ENCODE measurements at places on chromosomes 4 and X. TPM values are rescaled to one million over a fixed set of nuclear protein-coding genes. Genes with fewer than 3 reads are reported as not detected.

Gene MAGED4
- total RNA-seq, result 22.2 TPM

DNA sequence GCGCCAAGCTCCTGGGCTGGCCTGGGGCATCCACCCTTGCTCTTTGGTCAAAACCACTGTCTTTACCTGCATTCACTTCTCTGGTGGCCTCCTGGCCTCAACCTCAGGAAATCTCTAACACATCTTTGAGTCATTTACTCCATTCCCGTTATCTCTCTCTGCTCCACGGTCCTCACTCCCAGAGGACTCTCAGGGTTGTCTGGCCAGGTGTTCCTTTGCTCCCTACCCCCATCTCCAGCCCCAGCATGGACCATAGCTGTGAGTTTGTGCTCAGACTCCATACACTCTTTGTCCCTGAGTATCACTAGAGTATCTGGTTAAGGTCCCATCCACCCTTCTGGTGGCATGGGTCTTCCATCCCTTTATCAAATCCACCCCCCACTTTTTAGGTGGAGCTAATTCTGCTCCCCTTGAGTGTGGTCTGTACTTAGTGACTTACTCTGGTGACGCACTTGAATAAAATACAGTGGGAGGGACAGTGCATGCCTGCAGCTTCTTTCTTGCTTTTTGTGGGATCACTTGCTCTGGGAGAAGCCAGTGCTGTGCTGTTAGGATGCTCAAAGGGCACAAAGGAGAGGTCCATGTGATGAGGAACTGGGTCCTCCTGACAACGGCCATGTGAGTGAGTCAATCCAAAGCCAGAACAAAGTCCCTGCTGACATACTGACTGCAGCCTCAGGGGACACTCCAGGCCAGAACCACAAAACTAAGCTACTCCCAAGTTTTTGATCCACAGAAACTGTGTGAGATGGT, 44.3 kb downstream of the IGFBP7 start:
- H3K27ac ChIP-seq, result no peak overlapping the region
- no peaks in the 10 kb centered on the region for H3K4me1 ChIP-seq
- no peak overlapping the region for H3K4me3 ChIP-seq
- no peaks in the 10 kb centered on the region for H3K27me3 ChIP-seq

- H3K4me1 ChIP-seq, result no peaks in the 10 kb centered on the region
- H3K36me3 ChIP-seq, result no peaks in the 10 kb centered on the region
- no peak for DNase-seq
These were observed 10.0 kb downstream of the KCNE5 start for GRCh38 chrX:109614951-109615350.

DNA sequence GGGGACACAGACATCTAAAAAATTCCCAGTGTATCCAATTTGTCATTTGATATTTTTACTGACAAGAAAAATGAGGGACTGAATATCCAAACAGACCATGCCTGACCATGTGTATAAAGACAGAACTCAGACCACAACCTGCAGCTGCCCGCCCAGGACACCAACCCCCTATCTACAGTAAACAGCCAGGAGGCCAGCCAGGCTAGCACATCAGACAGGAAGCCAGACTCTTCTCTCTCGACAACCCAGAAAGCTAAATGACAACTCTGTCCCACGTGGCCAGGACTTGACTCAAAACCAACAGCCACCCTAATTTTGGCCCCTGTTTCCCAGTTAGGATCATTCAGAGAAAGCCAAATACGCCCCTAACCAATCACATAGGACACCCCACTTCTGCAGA, 15.1 kb downstream of the AFAP1 start:
- H3K36me3 ChIP-seq, result no peaks in the 10 kb centered on the region
- DNase-seq, result no peak
- peaks cover 12% of the 10 kb centered on the region for H3K4me1 ChIP-seq
- H3K27ac ChIP-seq, result 0 out of 2 replicates have a peak overlapping the region, but pooled peaks have one; percentile 15
- no peak overlapping the region for H3K4me3 ChIP-seq

- DNase-seq, result no peak
- no peaks in the 10 kb centered on the region for H3K27me3 ChIP-seq
- H3K36me3 ChIP-seq, result no peaks in the 10 kb centered on the region
- no peak overlapping the region for H3K4me3 ChIP-seq
These were observed 209.1 kb downstream of the CBR4 start for GRCh38 chr4:168800926-168801325.

Gene CYSLTR1
- total RNA-seq, result not detected

GRCh38 chr4:173045571-173045970, 123.0 kb upstream of the GALNT7 start:
- no peaks in the 10 kb centered on the region for H3K36me3 ChIP-seq
- H3K27ac ChIP-seq, result no peak overlapping the region
- no peak for DNase-seq
- no peaks in the 10 kb centered on the region for H3K27me3 ChIP-seq

DNA sequence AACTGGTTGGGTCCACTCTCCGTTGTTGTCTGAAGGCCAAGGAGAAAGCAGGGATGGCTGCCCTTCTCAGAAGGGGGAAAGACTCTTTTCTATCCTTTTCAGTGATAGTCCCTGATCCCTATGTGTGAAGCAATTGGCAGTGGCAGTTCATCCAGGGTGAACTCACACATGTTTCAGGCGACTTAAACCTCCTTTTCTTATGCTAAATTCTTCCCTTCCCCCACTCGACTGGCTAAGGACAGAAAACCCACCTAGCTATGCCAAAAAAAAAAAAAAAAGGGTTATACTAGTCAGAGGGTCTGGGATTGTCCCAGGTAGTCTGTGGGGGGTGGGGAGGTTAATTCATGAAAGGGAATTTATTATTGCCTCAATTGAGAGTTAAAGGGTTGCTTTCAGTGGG, 12.2 kb upstream of the ZNF280C start:
- peaks cover 21% of the 10 kb centered on the region for H3K4me1 ChIP-seq
- peak; percentile 65 for DNase-seq
- peak overlapping the region; percentile 78 for H3K27ac ChIP-seq
- H3K27me3 ChIP-seq, result no peaks in the 10 kb centered on the region
- no peaks in the 10 kb centered on the region for H3K36me3 ChIP-seq

Gene TMEM150C
- 4.0 TPM for total RNA-seq

- H3K4me3 ChIP-seq, result no peak overlapping the region
- no peak for DNase-seq
- no peaks in the 10 kb centered on the region for H3K27me3 ChIP-seq
- no peak overlapping the region for H3K27ac ChIP-seq
These were observed 12.5 kb upstream of the CTSO start for GRCh38 chr4:155966171-155966570.

GRCh38 chr4:17635056-17635455, 20.6 kb downstream of the MED28 start:
- peaks cover 33% of the 10 kb centered on the region for H3K36me3 ChIP-seq
- no peak overlapping the region for H3K4me3 ChIP-seq
- no peaks in the 10 kb centered on the region for H3K27me3 ChIP-seq
- no peak overlapping the region for H3K27ac ChIP-seq

Gene VSIG1
- total RNA-seq, result 1.7 TPM

All from GM23338 (cell line).